Bone marrow (tissue), 2 donors: ENCODE measurements at places on chromosomes 3 and 15.

- no peak for DNase-seq
Observed at GRCh38 chr15:26639966-26640365, 132.9 kb downstream of the GABRB3 start.

DNA sequence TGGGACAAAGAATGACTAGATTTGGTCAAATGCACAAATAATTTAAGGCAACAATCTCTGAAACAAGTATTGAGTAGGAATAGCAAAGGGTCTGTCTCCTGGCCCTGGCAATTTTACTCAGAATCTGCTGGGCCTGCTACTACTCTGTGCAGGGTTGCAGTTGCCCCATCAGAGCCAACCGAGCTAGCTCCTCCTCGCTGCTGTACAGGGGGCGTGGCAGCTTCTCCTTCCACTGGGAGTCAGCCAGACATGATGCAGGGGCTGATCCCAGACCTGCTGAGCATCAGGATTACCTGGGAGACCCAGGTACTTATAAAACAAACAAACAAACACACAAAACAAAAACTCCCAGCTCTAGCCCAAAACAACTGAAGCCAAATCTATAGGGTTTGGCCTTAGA is 30.5 kb upstream of the PXYLP1 start:
- DNase-seq: no peak

GRCh38 chr3:48423883-48424695 is 5.8 kb downstream of the PLXNB1 start:
- no peak for DNase-seq

- DNase-seq: no peak
Observed at GRCh38 chr3:133077688-133078087, 39.5 kb downstream of the TMEM108 start.

- DNase-seq: peak; percentile 11
Observed at GRCh38 chr3:15557511-15557946, 36.0 kb upstream of the COLQ start.

GRCh38 chr3:30340500-30340899 is 265.9 kb upstream of the TGFBR2 start:
- DNase-seq: no peak

- DNase-seq: no peak
Observed at GRCh38 chr3:186751480-186751879, 31.9 kb upstream of the EIF4A2 start.

GRCh38 chr3:10950476-10951294 is 41.9 kb upstream of the SLC6A1 start:
- DNase-seq: no peak

DNA sequence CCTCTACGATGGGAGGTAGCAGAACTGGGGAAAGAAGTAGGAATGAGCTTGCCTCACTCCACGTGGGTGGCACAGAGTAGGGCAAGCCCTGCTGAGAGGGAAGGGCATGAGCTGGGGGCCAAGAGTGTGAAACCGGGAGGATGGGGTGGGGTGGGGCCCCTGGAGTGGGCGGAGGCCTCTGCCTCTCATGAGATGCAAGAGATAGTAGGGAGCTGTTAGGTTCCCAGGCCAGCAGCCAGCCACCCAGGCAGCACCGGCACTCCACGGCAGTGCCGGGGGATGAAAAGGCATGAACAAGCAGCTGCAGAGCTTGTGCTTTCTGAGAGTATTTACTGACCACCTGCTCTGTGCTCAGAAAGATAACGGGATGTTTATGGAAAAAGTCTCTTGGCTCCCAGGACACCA is 24.4 kb upstream of the PLA2G4E start:
- DNase-seq: no peak

DNA sequence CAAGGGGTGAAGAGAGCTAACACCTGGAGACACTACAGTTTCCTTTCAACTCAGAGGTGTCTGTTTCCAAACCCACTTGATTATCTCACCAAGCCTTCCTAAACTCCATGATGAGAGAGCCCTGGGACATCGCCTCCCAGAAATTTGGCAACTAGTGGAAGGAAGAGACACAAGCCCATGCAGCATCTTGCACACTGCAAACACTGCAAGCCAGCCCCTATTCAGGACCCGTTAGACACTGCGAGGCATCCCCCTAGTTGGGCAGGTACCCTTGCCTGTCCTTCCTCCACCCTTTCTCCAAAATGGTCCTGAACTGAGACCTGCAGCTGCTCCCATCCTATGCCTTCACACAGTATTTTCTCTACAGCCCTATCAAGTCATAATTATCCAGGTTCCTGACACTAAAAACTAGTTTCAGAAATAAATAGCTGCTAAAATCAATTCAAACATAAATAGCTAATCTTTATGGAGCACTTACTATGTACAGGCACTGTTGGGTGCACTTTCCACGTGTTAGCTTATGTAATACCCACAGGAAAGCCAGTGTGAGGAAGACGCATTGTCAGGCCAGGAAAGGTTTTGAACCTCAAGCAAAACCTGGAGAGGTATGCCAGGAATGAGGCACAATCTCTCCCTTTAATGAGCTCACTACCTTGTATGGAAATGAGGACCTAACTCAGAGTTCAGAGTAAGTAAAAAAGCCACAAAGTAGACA is 2.8 kb downstream of the MAGI1 start:
- DNase-seq: no peak

- DNase-seq: no peak
Observed at GRCh38 chr3:143786219-143787191, 61.8 kb downstream of the SLC9A9 start.

DNA sequence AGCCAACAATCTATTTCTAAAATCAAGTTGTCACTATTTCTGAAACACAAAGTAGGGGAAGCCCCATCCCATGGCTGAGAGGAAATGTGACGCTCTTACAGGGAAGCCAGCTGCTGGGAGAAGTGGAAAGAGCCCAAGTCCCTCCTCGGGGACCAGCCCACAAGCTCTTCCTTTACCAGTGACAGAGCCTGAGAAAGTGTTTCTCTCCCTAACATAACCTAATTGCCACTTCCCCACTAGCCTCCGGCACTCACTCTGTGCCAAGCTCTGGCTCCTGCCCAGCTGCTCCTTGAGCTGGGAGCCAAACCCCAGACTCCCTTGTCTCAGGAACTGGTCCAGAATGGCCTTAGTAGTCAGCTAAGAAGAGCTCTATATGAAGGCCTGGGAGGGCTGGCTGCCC is 42.9 kb downstream of the TNFAIP8L3 start:
- DNase-seq: no peak

GRCh38 chr3:78410077-78410476 is 1357.7 kb downstream of the ROBO1 start:
- no peak for DNase-seq

DNA sequence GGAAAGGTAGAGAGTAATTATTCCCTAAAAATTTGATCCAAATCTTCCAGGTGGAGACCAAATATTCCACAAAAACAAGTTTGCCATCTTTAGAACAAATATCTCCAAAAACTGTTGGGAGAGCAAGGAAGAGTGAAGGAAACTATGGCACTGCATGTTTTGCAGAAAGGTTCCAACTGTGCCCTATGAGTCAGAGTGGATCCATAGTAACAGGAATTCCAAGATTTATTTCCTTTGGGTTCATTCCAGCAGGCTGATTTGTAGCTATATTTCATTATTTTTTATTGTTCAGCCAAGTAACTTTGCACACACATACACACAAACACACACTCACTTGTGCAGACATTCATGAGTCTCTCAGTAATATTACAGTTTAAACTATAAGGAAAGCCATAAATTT is 459.7 kb upstream of the EPHA6 start:
- no peak for DNase-seq

DNA sequence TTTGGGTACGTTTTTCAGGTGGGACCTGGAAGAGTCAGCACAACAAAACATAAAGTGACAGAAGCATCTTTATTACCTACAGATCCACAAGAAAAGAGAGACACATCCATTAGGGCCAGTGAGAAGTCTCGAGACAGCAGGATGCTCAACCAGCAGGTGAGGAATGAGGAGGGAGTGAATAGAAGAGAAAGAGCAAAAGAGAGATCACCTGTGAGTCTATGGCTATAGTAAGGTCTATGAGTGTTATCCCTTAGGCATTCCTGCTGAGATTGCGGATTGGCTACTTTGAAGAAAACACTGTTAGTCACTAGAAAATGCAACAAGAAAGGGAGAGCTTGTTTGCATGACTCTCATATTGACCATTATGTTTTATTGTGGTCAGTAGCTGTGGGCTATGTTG is 1556.2 kb upstream of the GBE1 start:
- no peak for DNase-seq

- DNase-seq: no peak
Observed at GRCh38 chr3:87410110-87410509, 133.7 kb upstream of the POU1F1 start.

GRCh38 chr3:123449997-123450604 is 1.2 kb upstream of the ADCY5 start:
- no peak for DNase-seq

DNA sequence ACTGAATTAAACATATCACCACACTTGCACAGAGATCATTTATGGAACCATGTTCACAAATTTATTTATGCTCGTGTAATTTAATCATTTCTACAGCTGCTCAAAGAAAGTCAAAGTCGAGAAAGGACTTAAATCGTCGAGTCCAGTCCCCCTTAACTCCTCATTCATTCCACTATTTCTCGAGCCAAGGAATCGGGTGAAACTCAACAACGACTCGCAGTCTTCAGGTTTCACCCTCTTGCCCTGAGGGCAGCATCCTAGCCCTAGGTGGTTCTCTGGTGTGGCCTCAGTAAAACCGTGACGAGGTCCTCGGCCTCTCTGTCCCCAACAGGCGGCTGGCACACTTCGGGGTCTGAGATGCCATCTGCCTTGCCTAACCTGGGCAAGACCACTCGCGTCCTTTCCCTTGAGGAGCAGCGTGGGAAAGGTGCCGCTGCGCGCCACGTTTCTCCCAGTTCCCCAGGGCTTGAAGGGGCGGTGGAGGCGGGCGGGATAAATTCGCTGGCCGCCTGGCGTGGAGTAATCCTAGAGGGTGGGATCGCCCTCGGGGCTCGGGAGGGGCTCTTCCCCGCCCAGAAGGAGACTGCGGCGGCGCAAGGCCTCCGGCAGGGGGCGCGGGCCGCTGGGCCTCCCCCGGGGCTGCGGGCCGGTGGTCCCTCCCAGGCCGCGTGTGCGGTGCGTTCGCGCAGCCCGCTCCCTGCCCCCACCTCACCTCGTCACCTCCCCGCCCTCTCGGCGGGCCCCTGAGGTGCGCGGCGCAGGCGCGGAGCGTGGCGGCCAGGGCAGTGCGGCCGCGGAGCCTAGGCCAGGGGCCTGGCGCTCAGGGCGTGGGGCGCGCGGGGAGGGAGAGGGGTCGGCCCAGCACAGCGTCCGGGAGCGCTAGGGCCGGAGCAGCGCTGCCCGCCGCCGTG is at the start of gene ZNF639:
ZNF639 (plus strand) TSS at position 746 of the 911 bp plus-strand sequence. CDS start 5,263 bp downstream, outside the sequence.
- peak; percentile 77 for DNase-seq

- DNase-seq: no peak
Observed at GRCh38 chr3:133881939-133882825, 13.5 kb downstream of the RAB6B start.

GRCh38 chr15:28191832-28192231 is 92.7 kb upstream of the OCA2 start:
- no peak for DNase-seq

GRCh38 chr3:58068122-58068809 is 60.0 kb downstream of the FLNB start:
- DNase-seq: no peak

DNA sequence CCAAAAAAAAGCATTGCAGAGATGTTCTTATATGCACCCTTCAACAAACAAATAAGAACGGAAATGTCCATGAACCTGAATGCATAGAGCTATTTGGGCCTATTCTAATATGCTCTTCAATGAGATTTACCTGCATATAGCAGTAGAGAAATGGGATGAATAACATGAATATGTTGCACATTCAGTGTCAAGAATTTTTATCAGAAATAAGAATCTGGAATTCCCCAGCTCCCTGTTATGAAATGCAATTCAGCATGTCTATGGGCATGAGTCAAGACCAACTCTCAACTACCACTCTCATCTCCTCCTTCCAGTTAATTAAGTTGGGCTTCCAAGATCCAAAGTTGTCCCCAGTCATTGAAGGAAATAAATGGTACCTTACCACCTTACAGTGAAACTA is 133.7 kb upstream of the ALCAM start:
- DNase-seq: no peak

DNA sequence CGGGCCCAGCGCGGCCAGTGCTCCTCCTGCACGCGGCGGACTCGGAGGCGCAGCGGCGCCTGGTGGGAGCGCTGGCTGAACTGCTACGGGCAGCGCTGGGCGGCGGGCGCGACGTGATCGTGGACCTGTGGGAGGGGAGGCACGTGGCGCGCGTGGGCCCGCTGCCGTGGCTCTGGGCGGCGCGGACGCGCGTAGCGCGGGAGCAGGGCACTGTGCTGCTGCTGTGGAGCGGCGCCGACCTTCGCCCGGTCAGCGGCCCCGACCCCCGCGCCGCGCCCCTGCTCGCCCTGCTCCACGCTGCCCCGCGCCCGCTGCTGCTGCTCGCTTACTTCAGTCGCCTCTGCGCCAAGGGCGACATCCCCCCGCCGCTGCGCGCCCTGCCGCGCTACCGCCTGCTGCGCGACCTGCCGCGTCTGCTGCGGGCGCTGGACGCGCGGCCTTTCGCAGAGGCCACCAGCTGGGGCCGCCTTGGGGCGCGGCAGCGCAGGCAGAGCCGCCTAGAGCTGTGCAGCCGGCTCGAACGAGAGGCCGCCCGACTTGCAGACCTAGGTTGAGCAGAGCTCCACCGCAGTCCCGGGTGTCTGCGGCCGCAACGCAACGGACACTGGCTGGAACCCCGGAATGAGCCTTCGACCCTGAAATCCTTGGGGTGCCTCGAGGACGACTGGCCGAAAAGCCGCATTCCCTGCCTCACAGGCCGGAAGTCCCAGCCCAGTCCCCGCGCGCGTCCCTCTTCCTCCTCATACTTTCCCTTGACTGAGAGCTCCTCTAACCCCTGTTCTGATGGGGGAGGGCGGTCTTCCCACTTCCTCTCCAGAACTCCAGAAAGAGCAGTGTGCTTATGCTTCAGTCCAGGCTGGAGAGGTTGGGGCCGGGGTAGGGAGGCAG is 1.4 kb upstream of the IL17RC start:
- DNase-seq: peak; percentile 28

DNA sequence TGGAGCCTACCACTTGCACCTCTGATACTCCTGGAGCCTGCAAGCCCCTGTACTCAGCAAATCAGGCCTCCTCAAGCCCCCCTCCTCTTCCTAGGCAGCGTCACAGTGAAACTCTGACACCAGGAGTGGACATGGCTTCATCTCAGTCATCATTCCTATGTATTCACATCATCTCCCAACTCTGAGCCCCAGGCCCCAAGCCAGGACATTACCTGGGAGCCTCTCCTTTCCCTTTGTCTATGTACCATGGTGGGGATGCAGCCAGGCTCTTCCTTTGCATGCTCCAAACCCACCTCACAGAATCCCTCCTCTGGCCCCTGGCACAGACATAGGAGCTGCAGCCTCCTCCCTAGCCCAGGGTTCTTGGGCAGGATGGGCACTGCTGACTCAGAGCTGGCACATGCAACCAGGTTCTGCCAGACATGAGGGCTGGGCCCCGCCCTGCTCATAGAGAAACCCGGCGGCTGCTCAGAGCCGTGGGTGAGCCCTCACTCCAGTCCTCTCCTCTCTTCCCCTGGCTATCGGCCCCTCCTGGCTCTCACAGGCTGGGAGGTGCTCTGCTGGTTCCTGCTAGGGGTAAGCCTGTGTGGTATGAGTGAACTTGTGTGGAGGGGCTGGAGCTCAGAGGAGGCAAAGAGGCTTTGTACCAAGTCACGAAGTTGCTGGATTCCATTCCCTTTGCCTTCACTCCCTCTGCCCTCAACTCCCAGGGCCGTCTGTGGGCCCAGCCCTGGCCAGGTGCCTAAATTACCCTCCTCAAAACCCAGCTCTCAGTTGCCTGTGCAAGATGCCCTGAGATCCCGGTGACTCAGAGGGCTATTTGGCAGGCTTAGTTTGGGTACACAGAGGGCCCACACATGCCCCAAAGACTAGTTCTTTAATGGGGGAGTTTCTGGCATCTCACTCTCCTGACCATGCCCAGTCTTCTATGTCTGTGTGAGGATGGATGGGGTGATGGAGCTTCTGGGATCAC is 1.9 kb upstream of the PLCD1 start:
- no peak for DNase-seq
